Hindlimb muscle (tissue), 1 donor: ENCODE measurements at places on chromosomes 5 and 9.

DNA sequence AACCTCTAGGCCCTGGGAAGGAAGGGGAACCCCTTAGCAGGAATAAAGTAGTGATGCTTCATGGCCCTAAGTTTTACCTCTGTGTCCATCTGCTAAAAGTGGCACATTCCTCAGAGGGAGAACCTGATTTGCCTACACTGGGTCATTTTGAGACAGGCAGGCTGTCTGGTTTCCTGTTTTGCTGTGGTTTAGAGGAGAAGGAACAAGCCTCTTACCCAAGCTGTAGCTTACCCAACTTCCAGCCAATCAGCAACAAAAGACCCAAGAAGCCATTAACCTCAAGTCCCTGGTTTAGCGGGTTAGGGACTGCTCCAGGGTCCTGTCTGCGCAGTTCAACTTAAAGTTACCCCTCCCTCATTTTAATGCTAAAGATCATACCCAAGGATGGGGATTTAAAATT lies 411.0 kb downstream of the MAT2B start:
- DNase-seq = no peak

DNA sequence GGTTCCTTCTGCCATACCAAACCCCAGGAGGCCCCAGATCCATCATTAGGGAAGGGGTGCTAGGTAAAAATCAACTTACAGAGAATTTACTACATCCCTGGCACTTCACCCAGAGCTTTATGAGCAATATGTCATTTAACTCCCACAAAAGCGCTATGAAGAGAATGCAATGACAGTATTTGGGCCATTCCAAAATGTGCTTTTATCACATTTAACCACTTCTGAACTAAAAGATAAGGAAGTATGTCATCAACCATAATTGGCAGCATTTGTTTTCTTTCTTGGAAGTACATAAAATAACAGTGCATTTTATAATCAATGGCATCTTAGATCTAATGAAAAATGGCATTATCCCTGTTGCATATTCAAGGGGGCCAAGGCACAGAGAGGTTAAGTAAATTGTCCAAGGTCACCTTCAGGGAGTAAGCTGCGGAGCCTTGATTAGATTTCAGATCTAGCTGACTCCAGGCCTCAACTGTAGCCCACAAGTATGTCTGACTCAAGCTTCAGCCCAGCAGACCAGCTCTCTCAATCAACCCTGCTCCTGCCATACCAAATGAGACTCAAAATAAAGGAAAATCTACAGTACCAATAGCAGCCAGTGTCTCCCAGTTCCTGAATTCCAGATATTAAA lies 16.5 kb downstream of the SH3TC2 start:
- DNase-seq = no peak

DNA sequence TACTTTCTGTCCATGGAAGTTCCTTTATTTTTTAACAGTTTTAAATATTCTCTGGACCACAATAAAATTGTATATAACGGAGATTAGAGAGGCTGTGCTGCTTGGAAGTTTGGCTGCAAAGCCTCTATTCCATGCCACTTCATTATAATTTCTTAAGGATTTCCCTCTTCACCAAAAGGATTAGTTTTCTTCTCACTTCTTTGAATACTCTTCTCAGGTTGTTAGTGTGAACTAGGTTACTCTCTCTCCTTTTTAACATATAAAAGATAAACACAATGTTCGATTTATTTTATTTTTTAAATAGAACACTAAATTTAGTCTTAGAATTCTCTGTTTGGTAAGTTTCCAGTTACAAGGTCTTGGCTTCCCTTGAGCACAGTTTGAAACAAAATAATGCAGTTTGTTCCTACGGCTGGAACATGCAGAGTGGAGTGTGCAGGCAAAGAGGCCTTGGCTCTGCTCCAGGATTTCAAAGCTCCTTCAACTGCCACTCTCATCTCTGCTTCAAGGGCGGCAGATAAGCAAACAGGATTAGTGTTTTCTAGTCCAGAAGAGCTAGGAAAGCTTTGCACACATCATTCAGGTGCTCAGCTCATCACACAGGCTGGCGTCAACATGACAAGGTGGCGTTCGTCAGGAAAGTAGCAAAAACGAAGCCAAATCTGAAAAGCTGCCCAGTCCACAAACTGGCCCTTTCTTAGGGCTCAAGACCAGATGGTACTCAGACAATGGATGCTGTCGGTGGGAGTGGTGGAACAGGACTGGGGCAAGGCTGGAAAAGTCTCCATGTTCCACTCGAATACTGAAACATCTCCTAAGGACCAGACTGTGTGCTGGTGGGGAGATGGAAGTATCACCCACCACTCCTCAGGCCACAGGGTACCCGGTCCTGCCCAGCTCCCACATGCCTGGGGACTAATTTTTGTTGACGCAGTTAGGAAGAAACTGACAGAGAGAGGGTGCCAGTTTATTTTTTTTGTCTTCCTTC lies 286.6 kb downstream of the CRB2 start:
- no peak for DNase-seq

- no peak for DNase-seq
These were observed 364 bp upstream of the SFXN1 start for GRCh38 chr5:175478008-175478383.

DNA sequence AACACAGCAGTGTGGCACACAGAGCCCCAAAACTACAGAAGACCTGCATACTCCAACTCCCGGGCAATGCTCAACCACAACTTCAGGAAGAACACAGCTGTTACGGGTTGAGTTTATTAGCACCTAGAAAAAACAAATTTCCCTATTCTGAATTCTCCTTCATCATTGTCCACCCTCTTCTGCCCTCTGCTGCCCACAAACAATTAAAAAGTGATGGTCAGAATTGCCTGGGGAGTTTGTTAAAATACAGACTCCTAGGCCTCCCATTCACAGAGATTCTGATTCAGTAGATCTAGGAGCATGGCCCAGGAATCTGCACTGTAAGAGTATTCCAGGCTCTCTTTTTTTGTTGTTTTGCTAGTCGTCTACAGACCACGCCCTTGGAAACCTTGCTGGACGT lies 310.6 kb downstream of the NDUFS4 start:
- no peak for DNase-seq

GRCh38 chr5:125961150-125961549 lies 462.1 kb upstream of the GRAMD2B start:
- DNase-seq = no peak

GRCh38 chr5:179225387-179225786 lies 119.9 kb downstream of the ADAMTS2 start:
- DNase-seq = no peak

- DNase-seq = no peak
These were observed 13.9 kb downstream of the QSOX2 start for GRCh38 chr9:136231478-136232297.

DNA sequence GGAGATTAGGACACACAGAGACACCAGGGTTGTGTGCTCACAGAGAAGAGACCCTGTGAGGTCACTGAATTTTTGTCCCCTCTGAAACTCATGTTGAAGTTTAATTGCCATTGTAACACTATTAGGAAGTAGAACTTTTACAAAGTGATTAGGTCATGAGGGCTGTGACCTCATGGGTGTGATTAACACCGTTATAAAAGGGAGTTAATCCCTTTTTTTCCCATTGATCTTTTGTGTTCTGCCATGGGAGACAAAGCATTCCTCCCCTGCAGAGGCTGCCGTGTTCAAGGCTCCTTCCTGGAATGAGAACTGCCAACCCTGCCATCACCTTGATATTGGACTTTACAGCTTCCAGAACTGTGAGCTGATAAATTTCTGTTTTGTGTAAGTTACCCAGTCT lies 221.0 kb downstream of the ADCY2 start:
- no peak for DNase-seq

DNA sequence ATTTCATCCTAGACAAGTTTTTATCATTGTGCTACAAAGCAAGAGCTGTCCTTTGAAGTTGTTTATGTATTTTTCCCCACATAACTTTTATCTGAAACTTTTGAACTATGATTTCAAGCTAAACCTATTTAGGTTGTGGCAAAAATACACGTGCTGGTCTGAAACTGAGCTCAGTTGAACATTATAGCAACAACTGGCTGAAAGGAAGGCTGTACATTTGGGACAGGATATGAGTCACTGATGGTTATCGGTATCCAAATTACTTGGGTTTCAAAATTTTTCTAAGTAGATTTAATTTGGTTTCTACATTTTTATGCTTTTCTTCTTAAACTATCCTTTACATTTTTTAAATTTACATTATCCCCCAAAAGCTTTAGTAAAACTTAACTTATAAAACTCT lies 627.3 kb upstream of the NUDT12 start:
- DNase-seq = no peak

DNA sequence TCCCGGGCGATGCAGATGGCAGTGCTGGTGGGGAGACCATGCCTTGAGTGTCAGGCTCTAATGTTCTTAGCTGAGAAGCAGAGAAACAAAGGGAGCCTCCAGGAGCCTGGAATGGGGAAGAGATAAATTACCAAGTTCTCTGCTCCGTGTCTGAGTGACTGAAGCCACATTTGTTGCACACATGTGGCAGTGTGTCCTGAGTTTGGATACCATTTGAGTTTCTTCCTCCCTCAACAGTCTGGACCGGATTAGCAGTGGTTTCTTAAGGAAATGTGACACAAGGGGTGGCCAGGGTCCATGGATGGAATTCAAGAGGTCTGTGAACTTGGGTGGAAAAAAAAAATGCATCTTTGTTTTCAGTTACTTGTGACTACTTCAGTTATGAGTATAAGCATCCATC lies 50.7 kb upstream of the GARNL3 start:
- DNase-seq = no peak

DNA sequence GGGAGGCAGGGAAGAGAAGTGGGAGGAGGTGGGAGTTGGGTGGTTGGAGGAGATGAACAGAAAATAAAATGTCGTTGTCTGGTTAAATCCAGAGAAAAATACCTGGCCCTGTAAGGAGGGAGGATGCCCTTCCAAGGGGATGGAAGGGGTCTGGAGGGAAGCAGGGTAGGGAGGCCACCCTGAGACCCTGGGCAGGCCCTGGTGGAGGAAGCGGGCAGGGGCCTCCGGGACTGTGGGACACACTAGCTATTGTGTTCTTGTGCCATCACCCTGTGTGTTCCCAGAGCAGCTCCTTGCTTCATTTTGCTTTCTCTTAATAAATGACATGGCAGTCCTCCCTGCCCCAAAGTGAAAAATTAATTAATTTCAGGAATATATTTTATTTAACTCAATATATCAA lies 11.8 kb upstream of the CD180 start:
- no peak for DNase-seq

DNA sequence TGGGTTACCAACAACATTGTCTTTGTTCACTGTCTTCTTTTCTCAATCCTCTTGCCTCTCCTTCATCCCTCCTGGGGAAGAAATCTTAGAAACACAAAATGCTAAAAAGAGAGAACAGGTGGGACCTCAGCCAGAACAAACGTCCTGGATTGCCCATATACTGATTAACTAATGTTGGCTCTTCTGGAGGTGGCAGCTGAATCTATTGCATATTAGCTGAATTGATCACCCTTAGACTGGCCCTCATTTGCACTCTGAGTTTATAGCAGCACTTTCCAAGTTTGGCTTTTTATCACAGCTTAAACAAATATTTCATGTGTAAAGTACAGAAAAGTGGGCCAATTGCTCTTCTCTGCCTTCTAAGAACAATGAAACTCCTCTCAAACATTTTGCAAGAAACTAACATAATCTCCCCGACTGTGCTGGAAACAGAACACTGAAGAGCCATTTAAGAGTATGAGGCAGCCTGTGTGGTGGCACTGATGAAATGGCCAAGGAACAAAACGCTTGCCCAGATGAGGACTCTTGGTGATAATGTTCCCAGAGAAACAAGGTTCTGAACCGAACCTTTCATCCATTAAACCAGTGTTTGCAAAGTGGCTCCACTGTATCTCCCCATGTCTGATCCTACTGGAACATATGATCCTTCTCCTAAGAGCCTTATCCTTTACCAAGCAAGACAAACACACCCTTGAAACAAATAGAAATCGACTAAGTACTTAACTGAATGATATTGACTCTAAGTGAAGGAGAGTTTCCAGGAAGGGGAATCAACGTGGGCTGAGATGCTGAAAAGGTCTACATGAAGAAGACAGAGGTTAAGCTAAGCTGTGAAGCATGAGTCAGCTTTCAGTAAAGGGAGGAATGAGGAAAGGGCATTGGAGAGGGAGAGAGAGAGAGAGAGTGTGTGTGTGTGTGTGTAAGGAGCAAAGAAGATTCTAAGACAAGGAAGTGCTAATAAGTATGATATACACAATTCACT lies 83.2 kb upstream of the LIFR start:
- no peak for DNase-seq

GRCh38 chr5:158084292-158084691 lies 225.3 kb upstream of the CLINT1 start:
- no peak for DNase-seq

GRCh38 chr9:137031904-137032640 lies at the start of gene FUT7:
FUT7 (minus strand) TSS chr9:137032088; CDS start chr9:137031991, 97 bp downstream.
- no peak for DNase-seq

- DNase-seq = no peak
These were observed 69.7 kb downstream of the ZNF462 start for GRCh38 chr9:106932675-106933074.
